Testis (tissue), 5 donors: ENCODE measurements at places on chromosomes 4 and X.

GRCh38 chrX:10022580-10023245, 55.6 kb downstream of the CLDN34 start:
- DNase-seq = peak; percentile 59

DNA sequence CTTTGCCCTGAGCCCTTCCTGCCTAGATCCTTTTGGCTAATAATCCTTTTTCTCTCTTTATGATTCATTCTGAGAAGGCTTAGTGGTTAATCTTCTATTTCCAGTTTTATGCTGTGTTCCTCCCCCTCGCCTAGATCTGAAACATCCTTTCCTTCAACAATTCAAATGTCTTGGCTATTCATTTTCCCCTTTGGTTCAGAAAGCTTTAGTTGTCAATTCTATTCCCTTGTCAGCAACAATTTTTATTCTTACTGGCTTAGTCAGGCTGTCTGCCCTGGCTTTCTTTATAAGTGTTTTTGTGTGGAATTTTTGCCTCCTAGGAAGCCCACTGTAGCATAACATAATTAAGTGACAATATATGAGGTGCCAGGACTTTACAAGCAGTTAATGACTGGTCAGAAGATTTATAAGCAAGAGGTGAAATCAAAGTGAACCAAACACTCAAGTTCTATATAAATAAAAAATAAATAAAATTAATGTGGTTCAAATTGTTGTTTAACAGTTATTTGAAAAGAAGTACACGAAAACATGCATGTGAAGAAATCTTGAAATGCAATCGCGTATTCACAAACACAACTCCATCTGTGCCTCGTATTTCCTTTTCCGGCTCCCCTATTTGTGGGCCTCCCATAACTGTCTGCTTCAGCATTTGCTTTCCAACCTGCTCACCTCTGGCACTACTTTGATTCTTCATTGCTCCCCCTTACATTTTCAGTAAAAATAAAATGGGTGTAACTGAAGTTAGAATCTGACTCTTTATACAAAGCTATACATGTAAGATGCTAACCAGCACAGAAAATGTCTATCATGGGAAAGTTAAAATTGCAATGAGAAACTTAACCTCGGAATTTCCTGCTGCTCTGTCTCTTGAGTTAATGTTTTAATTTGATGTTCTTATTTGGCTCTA, 235.4 kb downstream of the SPRY1 start:
- no peak for DNase-seq

DNA sequence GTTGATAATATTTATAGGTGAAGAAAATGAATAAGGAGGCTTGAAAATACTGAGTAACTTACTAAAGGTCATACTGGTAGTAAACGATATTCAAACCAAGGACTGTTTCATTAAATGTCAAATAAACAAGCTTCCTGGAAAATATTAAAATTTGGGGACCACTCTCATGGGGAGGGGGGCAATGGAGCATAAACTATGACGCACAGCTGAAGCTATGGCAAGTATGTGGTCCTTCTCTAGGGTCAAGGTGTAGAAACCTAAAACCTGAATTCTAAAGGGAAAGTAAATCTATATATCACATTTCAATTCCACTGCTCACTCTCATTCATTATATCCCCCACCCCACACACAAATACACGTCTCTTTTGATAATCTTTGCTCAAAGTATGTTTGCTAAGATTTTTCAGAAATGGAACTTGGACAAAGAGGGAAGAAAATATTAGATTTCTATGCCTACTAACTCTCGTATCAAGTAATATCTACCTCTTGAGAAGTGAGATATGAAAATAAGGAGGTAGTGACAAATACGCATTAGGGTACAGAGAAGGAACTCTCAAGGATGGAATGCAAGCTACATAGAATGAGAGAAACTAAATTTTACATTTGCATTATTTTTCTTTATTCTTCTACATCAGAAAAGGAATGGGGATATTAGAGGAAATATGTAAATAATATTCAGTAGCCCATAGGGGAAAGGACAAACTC, 84.6 kb downstream of the PDS5A start:
- DNase-seq = no peak

- DNase-seq = no peak
Observed at GRCh38 chr4:47010912-47011446, 17.6 kb upstream of the GABRA4 start.

- DNase-seq = no peak
Observed at GRCh38 chrX:41737065-41737464, 13.1 kb downstream of the GPR82 start.

GRCh38 chr4:142021761-142022160, 385.4 kb downstream of the IL15 start:
- DNase-seq = no peak

- peak; percentile 69 for DNase-seq
Observed at GRCh38 chrX:71225009-71225408, 2.0 kb downstream of the GJB1 start.

GRCh38 chrX:37755025-37755424, 24.8 kb upstream of the CYBB start:
- DNase-seq = no peak

- no peak for DNase-seq
Observed at GRCh38 chr4:171534391-171534790, 278.8 kb upstream of the GALNTL6 start.

- peak; percentile 28 for DNase-seq
Observed at GRCh38 chr4:14787894-14788293, 214.4 kb upstream of the CPEB2 start.

DNA sequence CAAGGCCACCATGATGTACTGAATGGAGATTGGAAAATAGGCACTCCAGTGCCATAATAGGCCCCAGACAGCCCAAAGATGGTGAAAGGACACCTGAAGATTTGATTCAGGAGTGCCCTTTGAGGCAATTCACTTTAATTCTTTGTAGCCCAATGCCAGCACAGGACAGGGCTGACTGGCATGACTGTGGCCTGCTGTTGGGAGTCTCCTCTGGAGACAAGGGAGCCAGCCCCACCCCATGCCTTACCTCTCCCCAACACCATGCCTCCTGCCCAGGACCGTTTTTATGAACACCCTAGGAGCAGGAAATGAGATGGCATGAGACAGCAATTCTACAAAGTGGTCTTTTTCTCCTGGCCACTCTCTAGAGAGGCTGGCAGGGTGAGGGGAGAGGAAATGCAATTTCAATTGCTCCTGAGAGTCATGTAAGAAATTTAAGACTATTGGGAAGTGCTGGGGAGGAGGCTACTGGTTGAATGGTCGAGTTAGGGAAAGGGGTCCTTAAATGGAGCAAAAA, 94.2 kb upstream of the MAMLD1 start:
- DNase-seq = no peak

- DNase-seq = no peak
Observed at GRCh38 chrX:2261831-2262667, 238.7 kb downstream of the DHRSX start.

DNA sequence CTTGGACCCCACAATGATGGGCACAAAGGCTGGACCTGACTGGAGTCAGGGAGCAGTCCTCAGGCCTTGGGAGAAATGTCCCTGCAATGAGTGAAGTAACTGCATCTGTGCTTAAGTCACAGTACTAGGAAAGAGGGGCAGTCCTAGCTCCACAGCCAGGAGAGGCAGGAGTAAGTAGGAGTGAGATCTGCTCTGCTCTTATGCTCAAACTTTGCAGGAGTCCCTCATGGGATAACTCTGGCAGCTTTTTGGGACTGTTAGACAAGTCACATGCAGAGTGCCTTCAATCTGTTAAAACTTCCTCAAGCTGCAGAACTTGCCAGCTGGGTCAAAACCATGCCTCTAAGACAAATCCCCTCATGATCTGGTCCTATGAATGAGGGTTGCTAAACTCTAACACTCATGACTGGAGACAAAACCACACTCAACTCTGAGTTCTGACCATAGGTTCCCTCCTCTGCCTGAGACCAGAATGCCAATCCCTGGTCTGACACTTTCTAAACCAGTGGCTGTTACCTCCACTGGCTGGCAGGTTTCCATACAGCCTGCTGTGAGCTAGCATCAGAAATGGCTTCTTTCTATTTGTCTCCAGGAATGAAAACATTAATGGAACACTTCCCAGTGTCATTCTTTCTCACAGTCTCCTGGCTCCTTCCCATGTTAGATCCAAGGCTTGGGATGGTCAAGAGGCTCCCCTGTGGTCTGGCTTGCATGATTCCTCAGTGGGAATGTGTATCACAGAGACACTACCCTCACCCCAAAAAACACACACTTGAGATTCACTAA, 819.3 kb downstream of the PCDH7 start:
- DNase-seq = no peak

GRCh38 chr4:125772680-125773079, 457.9 kb downstream of the FAT4 start:
- DNase-seq = no peak

DNA sequence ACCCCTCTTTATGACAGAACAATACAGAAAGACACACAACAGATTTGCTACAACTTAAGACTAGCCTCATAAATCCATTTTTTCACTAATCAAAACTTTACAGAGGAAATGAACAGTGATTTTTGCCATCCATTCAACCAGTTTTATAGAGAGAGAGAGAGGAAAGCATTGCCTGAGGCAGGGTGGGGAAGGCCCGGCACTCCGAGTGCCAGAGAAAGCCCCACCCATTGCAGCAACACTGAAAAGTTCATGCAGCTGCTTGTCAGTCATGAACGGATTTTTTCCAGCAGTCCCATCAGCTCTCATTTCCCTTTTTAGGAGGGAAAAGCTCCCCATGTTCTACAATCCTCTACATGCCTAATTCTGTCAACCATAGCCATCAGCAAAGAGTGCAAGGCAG, 236.9 kb downstream of the CHIC1 start:
- no peak for DNase-seq

GRCh38 chr4:158810487-158811215, 41.8 kb downstream of the FNIP2 start:
- DNase-seq = peak; percentile 69

DNA sequence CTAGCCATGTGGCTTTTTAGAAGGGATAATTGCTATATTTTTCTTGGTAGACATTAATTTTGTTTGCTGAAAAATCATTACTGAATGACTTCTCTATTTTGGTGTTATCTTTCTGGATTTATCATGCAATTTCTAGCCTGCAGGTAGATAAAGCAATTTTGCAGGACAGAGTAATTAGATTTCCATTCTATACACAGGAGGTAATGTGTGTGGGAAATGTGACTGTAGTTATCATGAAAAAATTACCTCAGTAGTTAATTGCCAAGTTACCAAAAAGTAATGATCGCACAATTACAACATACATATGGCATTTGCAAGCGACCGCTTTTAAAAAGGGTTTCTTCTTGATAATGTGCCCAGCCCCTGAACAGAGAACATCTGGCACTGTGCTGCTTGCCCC, 66.1 kb downstream of the KIT start:
- no peak for DNase-seq

DNA sequence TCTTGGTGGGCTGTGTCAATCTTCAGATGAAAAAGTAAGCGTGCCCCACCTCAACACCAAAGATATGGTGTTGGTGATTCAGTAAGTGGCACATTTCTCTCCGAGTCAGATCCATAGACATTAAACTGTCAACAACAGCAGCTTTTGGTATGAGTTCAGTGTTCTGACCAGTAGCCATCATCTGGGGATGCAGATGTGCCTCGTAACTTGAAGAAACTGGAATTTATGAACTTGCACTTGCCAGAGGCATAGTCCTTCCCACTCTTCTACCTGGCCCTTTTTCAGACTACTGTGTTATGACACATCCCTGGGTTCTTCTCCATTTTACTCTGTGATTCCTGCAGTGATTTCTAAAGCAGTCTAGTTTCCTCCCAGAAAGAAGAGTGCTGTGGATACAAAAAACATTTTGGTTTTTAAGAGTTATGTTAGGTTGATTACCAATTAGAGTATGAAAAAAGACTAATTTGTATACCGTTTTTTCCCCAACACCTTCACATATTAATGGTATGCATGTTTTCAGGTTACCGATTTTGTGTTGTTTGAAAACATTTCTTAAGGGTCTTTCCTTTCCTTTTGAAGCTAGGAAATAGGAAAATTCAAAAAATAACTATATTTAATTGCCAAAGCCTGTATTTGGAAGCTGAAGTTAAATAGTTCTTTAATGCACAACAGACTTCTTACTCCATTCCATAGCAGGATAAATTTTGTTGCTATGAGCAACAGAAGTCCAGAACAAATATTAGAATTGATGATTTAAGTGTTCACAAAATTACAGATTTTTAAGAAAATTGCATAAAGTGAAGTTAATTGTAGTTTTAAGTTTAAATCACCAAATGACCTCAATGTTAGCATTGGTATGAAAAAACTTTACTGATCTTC, 39.3 kb downstream of the NUDT6 start:
- no peak for DNase-seq

DNA sequence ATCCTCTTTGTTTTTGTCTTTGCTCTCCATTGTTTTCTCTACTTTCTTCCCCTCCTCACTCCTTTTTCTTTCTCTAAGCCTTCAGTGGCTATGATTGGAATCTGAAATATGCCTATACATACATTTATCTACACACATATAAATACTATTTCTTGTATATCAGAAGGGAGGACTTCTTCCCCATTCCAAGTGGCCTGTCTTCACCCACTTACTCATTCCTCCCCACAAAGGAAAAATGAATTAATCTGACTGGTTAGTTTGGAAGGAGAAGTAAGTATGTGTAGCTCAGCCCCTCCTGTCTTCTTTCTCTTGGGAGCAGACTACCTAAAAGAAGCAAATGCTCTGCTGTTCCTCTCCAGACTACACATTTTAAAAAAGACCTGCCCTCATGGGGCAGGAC, 17.7 kb downstream of the GUCY2F start:
- DNase-seq = no peak

- no peak for DNase-seq
Observed at GRCh38 chr4:69658133-69658532, 5.1 kb upstream of the UGT2A1 start.

- no peak for DNase-seq
Observed at GRCh38 chrX:151982222-151982621, 7.7 kb upstream of the GABRE start.

- DNase-seq = peak; percentile 46
Observed at GRCh38 chr4:139367421-139368090, 65.3 kb upstream of the NDUFC1 start.

GRCh38 chr4:153684182-153684970, at the start of gene TLR2:
TLR2 (plus strand) TSS chr4:153684280; CDS start chr4:153702908, 18,628 bp downstream.
- DNase-seq = peak; percentile 14

- DNase-seq = no peak
Observed at GRCh38 chr4:118921786-118922185, 33.1 kb downstream of the SYNPO2 start.

GRCh38 chr4:3770323-3771163, 4.4 kb downstream of the ADRA2C start:
- no peak for DNase-seq

GRCh38 chr4:76301775-76302162, 4.8 kb upstream of the STBD1 start:
- no peak for DNase-seq
